ENCODE measurements at places on chromosomes 3 and 15.

DNA sequence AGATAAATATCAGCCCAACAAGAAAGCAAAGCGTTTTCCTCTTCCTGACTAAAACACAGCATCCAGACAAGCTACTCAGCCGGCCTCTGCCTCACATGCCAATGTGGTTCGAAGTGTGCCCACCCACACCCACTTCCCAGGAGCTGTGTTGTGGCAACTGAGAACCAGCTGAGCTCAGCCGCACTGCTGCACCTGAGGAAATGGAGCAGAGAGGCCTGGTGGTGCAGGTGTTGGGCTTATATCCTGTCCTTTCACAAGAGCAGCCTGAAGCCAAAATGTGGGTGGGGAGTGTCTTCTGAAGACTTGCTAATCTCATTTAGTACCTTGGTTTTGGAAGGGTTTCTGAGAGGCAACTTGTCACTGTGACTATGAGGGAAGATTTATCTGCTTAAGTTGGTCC, 23.0 kb upstream of the RETNLB start:
- DNase-seq = no peak

GRCh38 chr15:45126535-45127158, 3.0 kb downstream of the DUOXA1 start:
- no peak for DNase-seq

DNA sequence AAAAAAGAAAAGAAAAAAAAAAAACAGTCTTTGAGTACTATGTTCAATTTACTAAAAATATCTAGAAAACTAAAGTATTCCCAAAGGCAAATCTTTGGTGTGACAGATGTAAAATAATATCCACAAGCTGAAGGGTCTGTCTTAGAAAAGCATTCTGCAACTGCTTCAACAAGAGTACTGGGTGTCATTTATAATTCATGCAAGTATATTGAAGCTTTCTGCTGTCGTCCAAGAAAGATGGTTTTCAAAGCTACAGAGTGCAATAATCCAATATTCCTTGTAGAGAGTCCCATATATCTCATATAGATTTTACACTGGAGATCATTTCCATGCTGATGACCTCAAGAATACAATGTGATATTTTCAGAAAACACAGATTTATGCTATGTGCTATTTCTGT, 90.9 kb upstream of the SUCLG2 start:
- DNase-seq = no peak

DNA sequence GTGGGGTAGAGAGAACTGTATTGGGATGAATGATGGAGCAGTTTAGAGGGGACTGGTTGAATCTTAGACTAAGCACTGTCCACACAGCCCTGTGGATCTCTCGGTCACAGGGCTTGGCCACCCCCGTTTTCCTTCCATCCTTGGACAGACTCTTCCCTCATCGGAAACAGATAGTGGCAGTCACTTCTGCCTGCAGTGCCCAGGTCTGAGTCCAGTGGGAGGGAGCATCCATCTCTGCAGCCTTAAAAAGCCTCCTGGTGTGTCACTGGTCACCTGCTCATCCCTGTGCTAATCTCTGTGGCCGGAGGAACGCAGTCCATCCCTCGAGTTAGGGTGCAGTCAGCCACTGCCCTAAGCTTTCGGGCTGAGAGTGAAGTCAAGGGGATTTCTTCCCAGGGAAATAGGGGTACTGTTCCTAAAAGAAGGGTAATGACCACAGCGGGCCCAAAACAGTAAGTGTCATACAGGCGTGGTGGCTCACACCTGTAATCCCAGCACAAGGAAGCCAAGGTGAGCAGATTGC, 32.0 kb downstream of the PLA2G4D start:
- DNase-seq = no peak

- DNase-seq = no peak
These were observed 61.8 kb upstream of the SNRK start for GRCh38 chr3:43224405-43225073.

DNA sequence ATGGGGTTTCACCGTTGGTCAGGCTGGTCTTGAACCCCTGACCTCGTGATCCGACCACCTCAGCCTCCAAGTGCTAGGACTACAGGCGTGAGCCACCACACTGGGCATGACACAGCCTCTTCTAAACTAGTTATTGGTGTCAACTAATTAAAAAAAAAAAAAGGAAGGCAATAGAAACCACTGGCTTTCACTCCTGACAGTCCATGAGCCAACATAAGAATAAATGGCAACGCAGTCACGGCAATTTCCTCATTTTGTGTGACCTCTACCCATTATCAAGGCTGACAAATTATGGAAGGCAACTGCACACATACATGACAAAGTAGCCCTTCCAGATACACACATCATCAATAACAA, 5.9 kb downstream of the ARHGEF3 start:
- DNase-seq = peak; percentile 86

DNA sequence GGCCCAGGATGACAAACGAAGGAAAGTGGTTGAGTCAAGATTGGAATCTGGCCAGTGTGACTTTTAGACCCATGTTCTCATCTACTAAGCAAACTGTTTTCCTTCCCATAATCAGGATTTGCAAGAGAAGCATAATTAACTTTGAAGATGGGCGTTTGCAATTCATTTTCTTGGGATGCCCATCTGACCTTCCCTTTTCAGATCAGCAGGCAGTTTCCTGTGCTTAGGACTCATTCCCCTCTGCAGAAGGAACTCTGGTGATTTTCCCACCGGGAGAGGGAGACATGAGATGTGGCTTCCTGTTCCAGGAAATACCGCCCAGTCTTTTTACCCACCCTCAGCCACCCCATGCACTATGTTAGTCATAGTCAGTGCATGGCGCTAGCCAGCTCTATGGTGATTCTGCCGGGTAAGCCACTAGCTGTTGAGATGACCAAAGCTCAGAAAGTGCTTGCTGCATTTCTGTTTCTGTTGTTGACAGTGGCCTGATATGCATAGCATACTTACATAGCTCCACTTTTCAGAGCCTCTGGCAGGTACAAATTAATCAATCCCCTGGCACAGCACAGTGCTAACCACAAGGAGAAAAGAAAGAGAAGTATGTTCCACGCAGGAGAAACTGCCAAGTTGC, 129.4 kb downstream of the VGLL4 start:
- no peak for DNase-seq

DNA sequence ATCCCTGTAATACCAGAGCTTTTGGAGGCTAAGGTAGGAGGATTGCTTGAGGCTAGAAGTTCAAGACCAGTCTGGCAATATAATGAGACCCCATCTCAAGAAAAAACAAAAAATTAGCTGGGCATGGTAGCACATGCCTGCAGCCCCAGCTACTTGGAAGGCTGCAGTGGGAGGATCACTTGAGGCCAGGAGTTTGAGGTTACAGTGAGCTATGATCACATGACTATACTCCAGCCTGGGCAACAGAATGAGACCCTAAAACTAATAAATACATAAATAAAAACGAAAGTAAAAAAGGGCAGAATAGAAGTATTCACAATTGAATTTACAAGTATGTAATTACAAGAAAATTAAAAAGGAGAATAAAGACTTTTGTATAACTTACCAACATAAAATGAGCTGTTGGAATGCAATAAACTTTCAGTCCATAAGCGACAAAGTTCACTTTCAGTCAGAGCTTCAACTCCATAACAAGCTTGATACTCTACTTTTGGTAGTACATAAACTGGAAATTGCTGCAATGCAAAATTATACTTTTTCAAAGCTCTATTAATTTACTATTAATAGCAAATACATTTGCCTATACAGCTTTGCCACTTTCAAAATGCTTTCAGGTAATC, 36.8 kb downstream of the ICE2 start:
- DNase-seq = no peak

- DNase-seq = no peak
These were observed 28.2 kb upstream of the RSL24D1 start for GRCh38 chr15:55224892-55225291.

DNA sequence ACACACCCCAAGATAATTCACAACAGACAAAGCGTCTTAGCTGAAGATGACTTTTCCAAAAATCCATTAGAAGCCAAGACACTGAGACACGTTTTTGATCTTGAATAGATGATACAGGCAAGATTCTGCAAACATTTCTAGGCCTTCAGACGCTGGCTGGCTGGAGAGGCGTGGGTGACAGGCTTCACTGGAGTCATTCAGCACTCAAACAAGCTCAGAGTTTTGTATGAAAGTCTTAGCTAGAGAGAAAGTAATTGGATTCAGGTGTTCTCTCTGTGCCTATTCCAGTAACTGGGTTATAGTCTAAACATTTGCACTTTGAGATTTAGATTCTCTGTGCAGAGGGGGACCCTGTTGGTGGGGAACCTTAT, 147.7 kb upstream of the BHLHE40 start:
- no peak for DNase-seq

- no peak for DNase-seq
These were observed 75.9 kb downstream of the CD47 start for GRCh38 chr3:108014943-108015342.

GRCh38 chr15:97914711-97915110, 45.8 kb upstream of the ARRDC4 start:
- DNase-seq = no peak

DNA sequence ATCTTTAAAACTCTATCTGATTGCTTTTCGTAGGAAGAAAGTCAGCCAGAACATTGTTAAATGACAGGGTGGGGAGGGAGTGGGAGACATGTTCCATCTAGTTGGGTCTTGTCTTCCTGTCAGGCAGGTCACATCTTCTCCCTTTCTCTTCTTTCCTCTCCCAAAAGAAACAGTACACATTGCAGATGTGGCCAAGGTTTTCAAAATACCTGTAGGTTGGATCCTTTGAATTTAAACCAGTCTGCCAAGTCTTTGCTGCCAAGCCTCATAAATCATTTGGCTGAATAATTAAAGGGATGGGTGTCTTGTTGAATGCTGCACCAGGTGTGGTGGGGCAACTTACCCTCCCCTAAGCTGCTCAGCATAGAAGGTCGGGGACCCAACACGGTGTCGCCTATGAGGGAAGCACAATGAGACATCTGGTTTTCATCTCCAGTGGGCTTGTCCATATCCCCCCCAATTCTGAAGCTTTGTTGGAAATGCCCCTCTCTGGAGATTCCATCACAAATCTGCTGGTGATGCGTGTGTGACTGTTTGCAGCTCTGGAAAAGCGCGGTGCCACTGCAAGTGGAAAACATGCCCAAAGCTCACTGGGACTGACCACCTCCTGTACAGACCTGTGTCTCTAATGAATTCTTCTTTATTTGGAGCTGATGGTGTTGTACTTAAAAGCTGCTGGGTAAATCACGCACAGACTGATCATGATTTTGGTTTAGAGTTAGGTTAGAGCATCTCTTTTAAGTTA, 112.6 kb downstream of the FILIP1L start:
- DNase-seq = peak; percentile 20

- peak; percentile 47 for DNase-seq
These were observed 23.7 kb upstream of the TPRG1 start for GRCh38 chr3:189148081-189148507.

- DNase-seq = no peak
These were observed 56.9 kb downstream of the CTDSPL start for GRCh38 chr3:37918627-37919026.

- no peak for DNase-seq
These were observed 11.4 kb upstream of the MGA start for GRCh38 chr15:41648770-41649169.

- DNase-seq = no peak
These were observed 5.7 kb upstream of the GNB5 start for GRCh38 chr15:52196891-52197290.

- DNase-seq = no peak
These were observed 26.8 kb upstream of the DUT start for GRCh38 chr15:48304398-48304797.

- no peak for DNase-seq
These were observed 12.3 kb upstream of the DGKG start for GRCh38 chr3:186374376-186374775.

- peak; percentile 49 for DNase-seq
These were observed 26.8 kb upstream of the THBS1 start for GRCh38 chr15:39553947-39554693.

GRCh38 chr3:127715532-127715931, 42.8 kb downstream of the ABTB1 start:
- no peak for DNase-seq

DNA sequence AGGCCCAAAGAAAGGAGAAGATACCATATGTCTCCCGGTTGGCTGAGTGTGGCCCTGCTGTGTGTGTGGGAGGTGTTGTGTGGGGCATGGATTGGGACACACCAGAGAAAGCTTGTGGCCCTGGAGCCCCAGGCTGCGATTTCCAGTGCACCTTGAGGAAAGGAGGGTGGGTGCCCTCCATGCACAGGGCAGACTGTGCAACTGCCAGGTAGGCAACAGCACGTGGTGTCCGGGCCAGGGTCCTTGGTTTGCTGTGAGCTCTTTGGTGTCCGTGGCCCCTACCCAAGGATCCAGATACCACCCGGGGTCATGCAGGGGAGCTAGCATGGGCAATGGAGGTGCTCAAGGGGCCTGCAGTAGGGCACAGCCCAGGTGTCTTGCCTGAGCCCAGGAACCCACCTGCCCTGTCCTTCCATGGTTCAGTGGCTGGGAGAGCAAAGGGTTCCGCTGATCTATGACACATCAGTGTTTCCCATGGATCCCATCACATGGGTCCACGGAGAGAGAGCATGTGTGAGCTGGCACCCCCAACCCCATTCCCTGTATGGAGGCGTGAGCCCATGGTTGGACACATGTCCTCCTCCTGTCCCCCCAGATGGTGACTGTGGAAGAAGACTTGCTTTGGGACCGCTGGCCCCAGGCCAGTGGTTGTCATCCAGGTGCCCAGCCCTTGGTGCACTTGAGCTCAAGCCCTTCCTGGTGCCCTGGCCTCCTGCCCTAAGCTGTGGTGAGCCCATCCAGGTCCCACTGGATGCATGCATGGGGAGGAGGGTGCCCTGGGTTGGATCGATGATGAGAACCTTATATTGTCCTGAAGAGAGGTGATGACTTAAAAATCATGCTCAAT, 223.4 kb downstream of the SNRPN start:
- DNase-seq = no peak

GRCh38 chr3:16482770-16483531, 30.5 kb downstream of the RFTN1 start:
- peak; percentile 69 for DNase-seq

- no peak for DNase-seq
These were observed 5.5 kb downstream of the CCPG1 start for GRCh38 chr15:55402707-55403106.

GRCh38 chr3:172840913-172841312, 90.4 kb downstream of the ECT2 start:
- DNase-seq = no peak

GRCh38 chr3:82462977-82463376, 701.5 kb upstream of the GBE1 start:
- DNase-seq = no peak

DNA sequence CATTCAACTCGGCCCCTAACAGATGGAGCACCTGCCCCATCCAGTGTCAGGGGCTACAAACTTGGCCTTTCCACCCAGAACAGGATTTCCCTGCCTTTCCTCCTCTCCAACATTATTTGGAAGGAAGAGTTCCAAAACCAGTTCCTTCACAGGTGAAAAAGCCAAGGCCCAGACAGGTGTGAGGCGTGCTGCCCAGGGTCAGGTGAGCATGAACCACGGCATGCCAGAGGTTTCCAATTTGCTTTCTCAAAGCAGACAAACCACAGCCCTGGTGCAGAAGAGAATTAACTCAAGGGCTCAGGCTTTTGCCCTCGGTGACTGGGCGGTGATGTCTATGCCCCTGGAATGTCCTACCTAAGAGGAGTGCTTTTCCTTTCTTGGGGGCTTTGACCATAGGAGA, 43.2 kb downstream of the LDHAL6B start:
- no peak for DNase-seq
